ENCODE measurements at places on chromosomes 5 and 9. TPM values are rescaled to one million over a fixed set of nuclear protein-coding genes. Genes with fewer than 3 reads are reported as not detected.

- DNase-seq: no peak
Observed at GRCh38 chr9:125585503-125586171, 121.4 kb downstream of the MAPKAP1 start.

DNA sequence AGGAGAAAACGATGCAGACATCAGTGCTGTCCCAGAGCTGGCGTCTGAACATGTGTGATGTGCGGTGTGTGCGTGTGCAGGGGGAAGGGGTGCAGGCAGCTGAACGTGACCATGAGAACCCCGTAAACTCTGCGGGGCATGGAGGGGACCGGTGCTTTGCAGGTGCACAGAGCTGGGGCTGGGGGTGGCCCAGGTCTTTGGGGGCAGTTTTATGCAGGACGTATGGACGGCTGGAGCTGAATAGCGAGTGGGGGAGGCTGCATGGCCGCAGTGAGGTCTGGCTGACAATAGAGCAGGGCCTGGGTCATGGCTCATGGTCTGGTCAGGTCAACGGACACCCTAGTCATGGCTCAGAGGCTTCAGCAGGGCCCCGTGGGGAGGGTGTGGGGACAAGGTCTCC is 3.3 kb upstream of the EXOC3 start:
- peak; percentile 26 for DNase-seq

DNA sequence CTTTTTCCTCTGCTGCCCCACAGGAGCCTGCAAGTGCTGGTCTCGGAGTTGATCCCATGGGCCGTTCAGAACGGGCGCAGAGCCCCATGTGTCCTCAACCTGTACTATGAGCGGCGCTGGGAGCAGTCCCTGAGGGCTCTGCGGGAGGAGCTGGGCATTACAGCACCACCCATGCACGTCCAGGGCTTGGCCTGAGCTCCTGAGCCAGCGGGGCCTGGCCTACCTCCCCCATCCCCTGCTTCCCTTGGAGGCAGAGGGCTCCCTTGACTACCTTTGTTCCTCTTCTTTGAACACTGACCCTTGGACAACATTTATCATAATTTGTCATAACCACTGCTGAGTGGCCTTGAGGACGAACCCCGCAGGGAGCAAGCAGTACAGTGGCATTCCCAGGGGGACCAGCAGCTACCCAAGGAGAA is 6.9 kb upstream of the SLC27A4 start:
- DNase-seq: no peak

DNA sequence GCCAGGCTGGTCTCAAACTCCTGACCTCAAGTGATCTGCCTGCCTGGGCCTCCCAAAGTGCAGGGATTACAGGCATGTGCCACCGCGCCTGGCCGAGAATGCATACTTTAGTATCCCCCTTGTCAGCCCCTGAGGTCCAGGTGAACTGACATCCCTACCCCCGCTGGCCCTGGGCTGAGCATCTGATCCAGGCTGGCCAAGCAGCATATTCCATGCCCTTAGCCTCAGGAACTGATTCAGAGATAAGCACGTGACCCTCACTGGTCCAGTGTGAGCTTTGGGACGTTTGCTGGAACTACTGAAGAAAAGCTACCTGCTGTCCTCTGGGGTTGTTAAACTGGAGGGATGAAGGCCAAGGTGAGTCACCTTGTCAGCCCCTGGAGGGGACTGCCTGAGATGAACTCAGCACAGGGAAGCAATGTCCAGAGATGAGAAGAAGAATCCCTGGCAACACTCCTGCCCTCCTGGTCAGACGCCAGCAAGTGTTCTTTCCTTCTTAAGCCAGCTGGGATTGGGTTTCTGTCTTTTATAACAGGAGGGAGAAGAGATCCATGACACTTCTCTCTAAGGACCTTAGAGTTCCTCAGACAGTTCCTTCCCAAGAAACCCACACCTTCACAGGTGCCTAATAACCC is 59.1 kb upstream of the FBXW11 start:
- DNase-seq: no peak

GRCh38 chr5:174305241-174305681 is 259.8 kb downstream of the NSG2 start:
- no peak for DNase-seq

DNA sequence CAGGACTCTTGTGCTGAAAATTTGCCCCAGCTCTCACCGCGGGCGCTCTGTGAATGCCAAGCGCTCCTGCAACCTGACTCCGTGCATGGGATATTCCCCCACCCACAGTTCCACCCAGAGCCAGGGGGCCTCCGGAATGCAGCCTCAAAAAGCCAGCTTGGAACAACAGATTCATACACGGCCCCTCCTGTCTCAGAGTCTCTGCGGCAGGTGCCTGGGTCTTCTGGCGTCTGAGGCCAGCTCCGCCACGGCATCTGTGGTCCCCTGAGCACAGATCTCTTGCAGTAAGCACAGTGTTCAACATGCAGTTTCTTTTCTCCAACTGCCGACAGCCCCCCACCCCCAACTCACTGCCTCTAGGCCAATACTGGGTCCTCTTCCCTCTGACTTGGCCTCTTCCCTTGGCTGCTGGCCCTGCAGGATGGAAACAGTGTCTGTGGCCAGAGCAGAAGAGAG is 355.7 kb upstream of the IRX2 start:
- DNase-seq: no peak

DNA sequence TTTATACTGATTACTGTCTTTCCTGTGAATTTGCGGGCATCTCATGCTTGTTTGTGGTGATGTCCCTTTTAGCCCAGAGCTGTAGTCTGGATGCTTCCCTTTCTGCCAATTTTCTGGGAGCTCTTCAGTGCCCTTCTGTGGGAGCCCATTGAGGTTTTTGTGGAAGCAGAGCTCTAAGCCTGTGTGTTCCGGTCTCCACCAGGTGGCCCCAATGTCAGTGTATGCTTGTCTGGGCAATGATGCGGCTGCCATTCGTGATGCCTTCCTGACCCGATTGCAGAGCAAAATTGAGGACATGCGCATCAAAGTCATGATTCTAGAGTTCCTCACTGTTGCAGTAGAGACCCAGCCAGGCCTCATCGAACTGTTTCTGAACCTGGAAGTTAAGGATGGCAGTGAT is 35.1 kb downstream of the SH3GLB2 start:
- no peak for DNase-seq

DNA sequence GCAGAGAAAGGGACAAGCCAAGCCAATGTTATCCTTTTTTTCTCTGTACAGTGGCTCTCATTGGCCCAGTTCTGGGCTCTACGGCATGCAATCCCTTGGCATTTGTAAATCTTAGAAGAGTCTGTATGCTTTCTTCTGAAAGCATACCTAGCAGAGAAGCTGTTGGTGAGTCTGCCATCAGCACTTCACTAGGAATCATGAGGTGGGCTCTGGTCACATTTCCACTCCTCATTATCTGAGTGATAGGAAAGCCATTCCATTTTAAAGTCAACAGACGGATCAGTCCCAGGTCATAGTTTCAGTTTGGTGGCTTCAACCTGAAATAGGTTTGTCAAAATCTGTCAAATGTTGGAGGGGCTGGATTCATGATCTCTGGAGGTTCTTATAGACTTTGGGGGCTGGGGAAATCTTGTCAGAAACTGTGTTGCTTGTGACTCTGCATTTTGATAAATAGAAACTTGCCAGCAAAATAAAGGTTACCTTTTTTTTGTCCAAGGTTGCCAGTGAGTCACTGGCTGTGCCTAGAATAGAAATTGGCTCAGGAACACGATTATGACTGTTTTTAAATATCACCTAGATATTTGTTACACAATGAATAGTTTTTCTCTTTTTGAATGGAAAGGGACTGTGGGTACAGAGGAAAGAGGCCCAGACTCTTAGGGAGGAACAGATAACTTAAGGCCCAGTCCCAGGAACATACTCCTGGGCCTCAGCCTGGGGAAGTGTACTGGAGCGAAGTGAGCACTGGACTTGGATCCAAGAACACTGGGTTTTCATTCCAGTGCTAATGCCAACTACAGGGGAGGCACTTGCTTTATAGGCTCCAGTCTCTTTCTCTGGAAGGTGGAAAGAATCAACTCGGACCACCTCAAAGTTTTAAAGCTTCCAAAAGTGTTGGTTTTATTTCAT is 183.1 kb downstream of the NMUR2 start:
- DNase-seq: peak; percentile 27

DNA sequence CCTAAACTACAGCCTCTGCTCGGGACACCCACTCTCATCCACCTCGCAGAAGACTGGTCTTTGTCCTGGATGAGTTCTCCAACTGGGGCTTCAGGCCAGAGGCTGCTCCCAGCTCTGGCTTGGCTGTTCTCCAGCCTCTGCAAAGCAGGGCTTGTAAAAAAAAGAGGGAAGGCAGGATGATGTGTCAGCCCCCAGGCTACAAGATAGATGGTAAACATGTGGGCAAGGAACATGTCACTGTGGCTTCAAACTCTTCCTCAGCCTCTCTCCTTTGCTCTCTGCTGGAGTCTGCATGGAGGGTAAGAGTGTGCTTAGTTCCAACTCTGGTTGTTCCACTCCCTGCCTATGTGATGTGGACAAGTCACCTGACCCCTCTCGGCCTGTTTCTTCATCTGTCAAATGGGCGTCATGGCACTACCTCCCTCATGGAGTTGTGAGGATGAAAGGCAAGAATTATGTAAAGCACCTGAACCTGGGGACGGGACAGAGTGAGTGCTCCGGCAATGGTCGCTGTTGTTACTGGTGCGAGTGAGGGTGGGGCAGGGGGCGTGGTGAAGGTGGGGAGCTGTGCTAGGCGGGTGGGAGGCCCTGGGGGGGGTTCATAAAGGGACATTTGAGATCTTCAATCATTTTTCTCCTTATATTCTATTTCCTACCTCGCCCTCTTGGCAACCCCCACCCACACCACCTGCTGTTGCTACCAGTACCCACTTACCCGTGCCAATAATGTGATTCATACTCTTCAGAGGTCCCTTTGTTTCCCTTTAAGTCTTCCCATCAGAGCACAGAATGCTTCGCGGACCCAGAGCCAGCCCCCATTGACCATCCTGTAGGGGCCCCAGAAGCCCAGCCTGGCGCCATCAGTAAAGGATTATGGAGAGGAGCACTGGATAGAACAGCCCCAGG is 6.8 kb upstream of the ZNF79 start:
- no peak for DNase-seq

DNA sequence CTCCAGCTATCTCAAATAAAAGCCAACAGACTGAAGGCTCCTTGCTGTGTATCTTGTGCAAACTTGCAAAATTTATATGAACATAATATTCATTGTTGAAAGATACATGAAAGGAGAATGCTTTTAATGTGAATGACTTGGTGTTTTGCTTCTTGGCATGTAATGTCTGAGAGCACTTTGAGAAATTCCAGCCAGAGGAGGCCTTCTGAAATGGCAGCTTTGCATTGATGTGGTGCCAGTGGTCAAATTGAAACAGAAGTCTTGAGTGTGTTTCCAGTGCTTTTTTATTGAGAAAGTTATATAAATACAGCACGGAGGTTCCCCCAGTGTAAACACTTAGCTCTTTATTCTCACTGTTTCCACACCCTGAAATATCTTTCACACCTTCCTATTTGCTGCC is 182.1 kb downstream of the ADCY2 start:
- DNase-seq: no peak

GRCh38 chr5:1098986-1099597 is 12.8 kb downstream of the SLC12A7 start:
- no peak for DNase-seq

GRCh38 chr9:31587146-31587545 is 797.3 kb upstream of the ACO1 start:
- DNase-seq: no peak

GRCh38 chr9:108615152-108615551 is 240.6 kb downstream of the ACTL7B start:
- DNase-seq: no peak

- peak; percentile 68 for DNase-seq
Observed at GRCh38 chr5:177309351-177310191, 2.1 kb downstream of the MXD3 start.

DNA sequence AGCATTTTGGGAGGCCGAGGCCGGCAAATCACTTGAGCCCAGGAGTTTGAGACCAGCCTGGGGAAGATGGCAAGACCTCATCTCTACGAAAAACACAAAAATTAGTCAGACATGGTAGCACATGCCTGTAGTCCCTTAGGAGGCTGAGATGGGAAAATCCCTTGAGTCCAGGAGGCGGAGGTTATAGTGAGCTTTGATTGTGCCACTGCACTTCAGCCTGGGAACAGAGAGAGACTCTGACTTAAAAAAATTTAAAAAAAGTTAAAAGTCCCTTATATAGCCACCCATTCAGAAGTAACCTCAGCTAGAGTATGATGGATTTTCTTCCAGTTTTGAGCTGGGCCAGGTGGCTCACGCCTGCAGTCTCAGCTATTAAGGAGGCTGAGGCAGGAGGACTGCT is 72.4 kb downstream of the UGCG start:
- no peak for DNase-seq

- no peak for DNase-seq
Observed at GRCh38 chr5:112708103-112708622, 29.5 kb upstream of the APC start.

- DNase-seq: no peak
Observed at GRCh38 chr9:34001951-34002350, 46.7 kb downstream of the UBAP2 start.

- peak; percentile 88 for DNase-seq
Observed at GRCh38 chr9:113602126-113603047, 138.9 kb downstream of the RGS3 start.

DNA sequence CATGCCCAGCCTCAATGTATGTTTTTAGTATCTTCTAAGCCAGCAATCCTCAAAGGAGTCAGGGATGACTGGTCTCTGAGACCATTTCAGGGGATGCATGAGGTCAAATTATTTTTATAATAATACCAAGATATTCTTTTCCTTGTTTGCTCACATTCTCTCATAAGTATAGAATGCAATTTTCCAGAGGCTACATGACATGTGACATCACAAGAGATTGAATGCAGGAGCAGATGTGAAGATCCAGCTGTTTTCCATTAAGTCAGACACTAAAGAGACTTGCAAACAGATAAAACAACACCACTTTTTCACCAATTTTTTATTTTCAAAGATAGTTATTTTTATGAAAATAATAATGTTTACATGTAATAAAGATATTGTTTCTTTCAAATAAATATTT is 22.0 kb upstream of the FREM1 start:
- DNase-seq: no peak

GRCh38 chr5:72628771-72629371 is 121.7 kb upstream of the ZNF366 start:
- DNase-seq: no peak

DNA sequence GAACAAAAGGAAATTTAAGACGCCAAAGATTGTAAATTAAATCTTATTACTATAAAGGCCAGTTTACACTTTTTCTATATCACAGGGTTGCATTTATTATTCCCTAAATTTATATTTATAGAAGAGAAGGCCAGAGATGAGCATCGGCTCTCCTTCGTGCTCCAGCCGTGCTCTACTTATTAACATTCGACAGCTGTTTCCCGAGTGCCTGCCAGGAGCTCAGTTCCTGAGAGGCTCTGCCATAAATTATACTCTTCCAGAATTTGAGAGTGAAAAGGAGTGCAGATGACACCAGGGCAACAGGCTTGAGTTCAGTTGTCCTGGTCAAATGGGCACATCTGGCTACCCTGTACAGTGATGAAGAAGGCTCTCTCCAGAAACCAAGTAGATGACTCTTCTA is 70.1 kb downstream of the PCSK5 start:
- peak; percentile 48 for DNase-seq

PRELID2 gene
- total RNA-seq: 18.9 TPM

ADGRD2 gene
- total RNA-seq: not detected

BTNL3 gene
- total RNA-seq: not detected

IL7R gene
- total RNA-seq: 1.5 TPM

NR4A3 gene
- total RNA-seq: 4.1 TPM

UHRF2 gene
- 19.0 TPM for total RNA-seq

STKLD1 gene
- total RNA-seq: 0.17 TPM

HTR4 gene
- not detected for total RNA-seq

IQGAP2 gene
- 7.8 TPM for total RNA-seq

ANGPTL2 gene
- total RNA-seq: 27.4 TPM

TTC16 gene
- 0.15 TPM for total RNA-seq

NRG2 gene
- total RNA-seq: 1.9 TPM

QRFP gene
- total RNA-seq: not detected

SLC12A2 gene
- total RNA-seq: 11.0 TPM

VAV2 gene
- 6.1 TPM for total RNA-seq

SPOCK1 gene
- total RNA-seq: 14.7 TPM

All from left ventricle myocardium superior (tissue), 1 donor.